Germinal center (tissue), 1 donor: ENCODE measurements at places on chromosomes 13 and 19.

- peak; percentile 46 for DNase-seq
Observed at GRCh38 chr13:23578411-23579071, 8.3 kb downstream of the TNFRSF19 start.

DNA sequence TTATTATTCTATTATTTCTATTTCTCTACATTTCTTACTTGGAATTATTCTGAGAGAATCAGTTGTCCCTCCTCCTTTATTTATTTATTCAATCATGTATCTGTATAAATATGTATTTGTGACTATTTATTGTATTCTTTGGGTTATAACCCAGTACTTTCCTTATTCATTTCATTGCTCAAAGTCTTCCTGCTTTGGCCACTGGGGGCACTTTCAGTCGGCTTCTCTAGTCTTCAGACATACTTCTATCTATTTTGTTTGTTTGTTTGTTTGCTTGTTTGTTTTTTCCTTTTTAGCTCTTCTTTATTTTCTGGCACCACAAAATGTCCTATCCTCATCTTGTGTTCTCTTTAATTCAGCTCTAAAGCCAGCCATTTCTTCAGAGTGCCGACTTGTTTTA, 260.4 kb downstream of the NALCN start:
- DNase-seq, result no peak

DNA sequence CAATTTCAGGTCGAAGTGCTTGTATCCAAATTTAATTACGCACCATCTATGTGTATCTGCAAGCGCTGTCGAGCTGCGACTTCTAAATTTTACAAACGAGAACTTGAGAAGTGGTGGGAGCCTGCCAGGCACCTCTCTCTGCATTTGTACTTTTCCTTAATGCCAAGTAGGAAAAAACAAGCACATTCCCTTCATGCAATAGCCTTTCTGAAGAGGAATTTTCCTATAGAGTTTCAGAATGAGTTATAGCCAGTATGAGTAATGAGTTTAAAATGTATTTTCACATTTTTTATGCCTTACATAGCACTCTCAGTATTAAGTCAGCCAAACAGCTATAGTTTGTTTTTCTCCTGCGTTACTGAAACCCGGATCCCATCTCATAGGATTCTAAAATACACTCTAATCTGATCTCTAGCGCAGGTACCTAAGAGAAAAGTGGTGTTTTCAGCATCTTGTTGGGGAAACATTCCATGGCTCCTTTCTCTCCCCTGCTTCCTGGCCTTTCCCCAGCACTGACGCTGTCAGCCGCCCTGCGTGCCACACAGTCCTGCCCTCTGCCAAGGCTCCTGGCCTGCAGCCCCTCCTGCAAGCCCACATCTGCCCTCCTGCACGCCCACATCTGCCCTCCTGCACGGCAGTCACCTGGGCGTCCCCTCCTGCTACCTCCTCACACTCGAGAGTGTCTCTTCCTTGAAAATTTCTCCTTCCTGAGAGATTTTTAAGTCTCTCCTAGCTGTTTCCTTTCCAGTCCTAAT, 526.9 kb downstream of the MYO16 start:
- DNase-seq, result no peak

DNA sequence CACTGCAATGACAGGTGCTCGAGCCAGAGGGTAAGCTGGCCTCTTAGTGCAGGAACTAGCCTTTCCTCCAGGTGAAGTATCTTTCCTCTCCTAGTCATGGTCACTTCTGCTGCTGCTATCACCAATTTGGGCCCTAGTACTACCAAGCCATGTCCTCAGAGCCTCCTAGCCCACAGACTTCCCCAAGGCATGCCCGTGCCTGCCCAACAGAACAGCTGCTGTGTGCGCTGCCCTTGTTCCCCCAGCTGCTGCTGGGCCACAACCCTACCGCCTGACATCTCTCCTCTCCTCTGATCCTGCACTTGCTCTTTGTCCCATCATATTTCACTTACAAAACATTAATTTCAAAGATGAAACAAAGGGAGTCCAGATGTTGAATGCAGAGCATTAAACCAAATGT, 168.5 kb upstream of the FREM2 start:
- no peak for DNase-seq

- no peak for DNase-seq
Observed at GRCh38 chr13:112808377-112809140, 118.7 kb downstream of the ATP11A start.

- no peak for DNase-seq
Observed at GRCh38 chr19:44642377-44642776, 1.3 kb upstream of the PVR start.

- peak; percentile 42 for DNase-seq
Observed at GRCh38 chr19:46787331-46788261, 798 bp downstream of the SLC1A5 start.

DNA sequence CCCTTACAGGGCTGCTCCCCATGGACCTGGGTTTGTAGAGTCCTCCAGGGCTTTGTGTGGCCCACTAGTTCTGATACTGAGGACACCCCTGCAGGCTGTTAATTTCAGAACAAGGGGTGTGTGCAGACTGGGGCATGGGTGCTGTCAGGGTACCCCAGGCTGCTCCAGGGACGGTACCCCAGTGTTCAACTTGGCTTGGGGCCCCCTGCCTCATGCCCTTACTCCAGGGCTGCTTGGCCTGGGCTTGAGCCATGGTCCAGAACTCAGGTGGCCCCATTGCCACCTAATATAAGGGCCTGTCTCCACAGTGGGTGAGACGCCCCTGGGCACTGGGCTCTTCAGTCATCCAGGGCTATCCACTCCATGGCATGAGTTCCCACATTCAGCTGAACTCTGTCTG, 1417.6 kb downstream of the UQCRFS1 start:
- DNase-seq, result no peak

- DNase-seq, result no peak
Observed at GRCh38 chr13:45004096-45004495, 14.8 kb downstream of the GPALPP1 start.

GRCh38 chr19:5154129-5154798, 185.4 kb downstream of the KDM4B start:
- DNase-seq, result peak; percentile 67

DNA sequence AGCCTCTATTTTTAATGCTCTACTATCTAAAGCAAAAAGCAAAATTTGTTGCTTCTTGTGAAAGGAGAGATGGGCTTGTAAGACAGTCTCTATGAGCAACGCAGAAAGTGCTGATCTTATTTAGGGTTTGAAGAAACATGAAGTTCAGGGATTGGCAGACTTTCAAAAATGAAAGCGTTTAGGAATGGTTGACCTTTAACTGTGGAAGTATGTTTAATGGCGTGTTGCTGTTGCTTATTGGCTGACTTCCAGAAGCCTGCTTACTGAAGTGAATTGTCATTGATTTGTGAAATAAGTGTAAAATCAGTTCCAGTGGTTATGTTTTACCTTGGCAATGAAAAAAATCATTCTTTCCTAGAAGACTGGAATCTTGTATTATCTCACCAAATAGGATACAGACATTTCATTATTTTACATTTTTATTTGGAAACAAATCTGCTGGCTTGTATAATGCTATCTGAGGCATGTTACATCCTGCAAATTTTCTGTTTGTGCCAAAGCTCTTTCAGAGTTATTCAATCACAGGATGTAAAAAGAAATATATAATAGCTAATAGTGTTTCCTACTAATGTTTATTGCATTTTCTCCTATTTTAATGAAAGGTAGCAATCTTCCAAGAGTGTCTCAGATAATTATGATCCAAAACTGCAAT, 221.3 kb upstream of the SLITRK6 start:
- DNase-seq, result no peak

DNA sequence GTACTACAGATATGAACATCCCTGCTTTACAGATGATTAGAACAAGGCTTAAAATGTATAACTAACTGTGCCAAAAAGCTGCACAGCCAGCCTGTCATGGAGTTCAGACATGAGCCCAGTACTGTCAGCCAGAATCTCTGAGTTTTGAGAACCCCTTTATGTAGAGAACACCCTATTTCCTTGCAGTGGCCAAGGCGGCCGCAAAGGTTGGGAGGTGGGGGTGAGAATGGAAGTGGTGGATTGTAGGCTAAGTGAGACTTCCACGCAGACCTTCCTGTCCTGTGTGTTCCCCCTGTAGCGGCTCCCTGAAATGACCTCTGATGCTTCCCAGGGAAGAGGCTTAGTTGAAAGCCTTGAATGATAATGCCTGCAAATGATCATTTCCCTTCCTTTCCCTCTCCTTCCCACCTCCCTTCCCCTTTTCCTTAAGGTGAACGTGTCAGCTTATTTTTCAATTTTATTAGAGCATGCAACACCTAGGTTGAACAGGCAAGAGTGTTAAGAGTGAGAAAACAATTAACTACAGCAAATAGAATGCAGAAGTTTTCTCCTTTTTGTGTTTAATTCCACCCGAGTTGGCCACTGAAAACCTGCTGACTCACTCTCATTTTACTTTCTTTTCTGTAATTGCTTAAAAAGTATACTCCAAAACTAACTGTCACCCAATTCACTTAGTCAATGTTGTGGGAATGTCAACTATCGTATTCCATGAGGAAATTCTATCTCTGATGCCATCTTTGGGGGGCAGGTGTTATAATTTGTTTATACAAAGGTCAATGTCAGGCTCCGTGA, 167.0 kb upstream of the EDNRB start:
- DNase-seq, result no peak

DNA sequence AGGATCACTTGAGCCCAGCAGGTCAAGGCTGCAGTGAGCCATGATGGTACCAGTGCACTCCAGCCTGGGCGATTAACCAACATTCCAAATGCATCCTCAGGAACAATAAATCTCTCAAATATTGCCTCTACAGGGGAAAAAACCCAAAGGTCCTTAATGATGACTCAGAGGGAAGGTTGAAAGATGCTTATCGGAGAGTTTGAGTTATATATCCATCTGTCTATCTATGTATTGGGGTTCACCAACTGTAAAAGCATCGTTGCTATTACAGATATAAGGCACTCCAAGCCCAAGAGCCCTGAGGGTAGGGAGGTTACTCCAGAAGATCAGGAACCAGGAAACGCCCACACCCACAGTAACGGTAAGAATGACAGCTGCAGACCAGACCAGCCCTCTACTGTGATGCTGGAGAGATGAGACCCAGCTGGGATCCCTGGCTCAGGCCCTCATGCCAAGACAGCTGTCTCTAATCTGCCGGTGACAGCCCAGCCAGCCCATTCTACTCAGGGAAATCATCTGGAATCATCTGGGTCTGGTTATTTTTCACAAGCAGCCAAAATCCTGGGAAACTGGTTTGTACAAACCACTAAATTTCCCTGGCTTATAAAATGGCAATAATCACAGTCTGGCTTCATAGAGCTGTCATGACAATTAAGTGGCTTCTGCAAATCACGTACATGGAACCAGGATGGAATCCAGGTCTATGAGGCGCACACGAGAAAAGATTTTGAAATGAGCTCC, 23.8 kb downstream of the TEX101 start:
- no peak for DNase-seq

DNA sequence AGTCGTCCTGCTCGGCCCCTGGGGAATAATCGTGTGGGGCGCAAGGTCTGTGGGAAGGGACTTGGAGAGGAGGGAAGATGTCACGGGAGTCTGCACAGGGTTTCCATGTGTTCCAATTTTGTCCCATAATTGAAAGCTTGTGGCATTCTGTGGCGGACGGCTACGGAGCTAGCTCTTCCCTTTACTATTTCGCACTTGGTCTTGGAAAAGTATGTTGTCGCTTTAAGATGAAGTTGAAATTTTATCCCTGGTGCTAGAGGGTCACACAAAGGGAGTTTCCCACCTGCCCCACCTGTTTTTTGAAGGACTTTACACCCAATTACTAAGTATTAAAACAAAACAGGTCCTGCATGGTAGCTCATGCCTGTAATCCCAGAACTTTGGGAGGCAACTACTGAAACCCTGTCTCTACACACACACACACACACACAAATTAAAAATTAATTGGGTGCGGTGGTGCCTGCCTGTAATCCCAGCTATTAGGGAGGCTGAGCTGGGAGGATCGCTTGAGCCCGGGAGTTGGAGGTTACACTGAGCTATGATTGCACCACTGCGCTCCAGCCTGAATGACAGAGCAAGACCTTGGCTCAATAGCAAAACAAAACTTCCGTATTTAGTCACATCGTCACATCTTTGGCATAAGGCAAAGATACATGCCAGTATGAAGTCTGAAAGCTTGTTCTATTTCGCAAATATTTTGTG, 967 bp upstream of the TPT1 start:
- peak; percentile 9 for DNase-seq
